ENCODE measurements at places on chromosomes 2 and 18.
A peak's percentile ranks its signal among the peaks of the same experiment; 100 is the strongest.

GRCh38 chr2:59025157-59025757, 784.1 kb upstream of the FANCL start:
- peak; percentile 4 for DNase-seq

- no peak for DNase-seq
Observed at GRCh38 chr2:61359058-61359457, 111.8 kb downstream of the USP34 start.

DNA sequence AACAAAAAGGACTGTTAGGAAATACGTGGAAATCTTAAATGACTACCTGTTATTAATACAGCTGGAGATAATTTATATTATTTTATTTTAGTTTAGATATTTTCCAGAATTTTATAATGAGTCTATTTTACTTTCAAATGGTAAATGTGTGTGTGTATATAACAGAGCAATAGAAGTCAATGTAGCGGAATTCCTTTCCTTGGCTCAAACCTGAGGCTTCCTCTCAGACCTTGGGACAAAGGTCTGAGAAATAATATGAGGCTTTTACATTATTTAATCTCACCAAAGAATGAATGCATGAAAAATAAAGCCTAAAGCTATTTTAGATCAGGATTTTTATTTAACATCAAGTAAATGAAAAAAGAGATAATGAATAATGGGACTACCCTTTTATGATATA, 65.7 kb downstream of the SLC8A1 start:
- DNase-seq: no peak

- DNase-seq: peak; percentile 67
Observed at GRCh38 chr18:76491473-76491775, 3.6 kb downstream of the ZNF516 start.

DNA sequence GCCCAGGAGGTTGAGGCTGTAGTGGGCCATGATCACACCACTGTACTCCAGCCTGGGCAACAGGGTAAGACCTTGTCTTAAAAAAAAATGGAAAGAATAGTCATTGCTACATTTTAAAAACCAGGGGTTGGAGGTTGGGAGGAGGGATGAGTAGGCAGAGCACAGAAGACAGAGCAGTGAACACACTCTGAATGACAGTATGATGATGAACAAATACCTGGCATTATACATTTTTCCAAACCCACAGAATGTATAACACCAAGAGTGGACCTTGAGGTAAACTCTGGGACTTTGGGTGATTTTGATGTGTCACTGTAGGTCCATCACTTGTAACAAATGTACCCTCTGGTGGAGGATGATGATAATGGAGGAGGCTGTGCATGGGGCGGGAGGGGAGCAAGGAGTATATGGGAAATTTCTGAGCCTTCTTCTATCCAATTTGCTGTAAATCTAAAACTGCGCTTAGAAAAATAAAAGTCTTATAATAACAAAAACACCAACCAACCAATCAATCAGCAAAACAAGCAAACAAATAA, 111.4 kb upstream of the PGAP1 start:
- no peak for DNase-seq

GRCh38 chr2:64915510-64915900, 73.7 kb upstream of the SLC1A4 start:
- no peak for DNase-seq

DNA sequence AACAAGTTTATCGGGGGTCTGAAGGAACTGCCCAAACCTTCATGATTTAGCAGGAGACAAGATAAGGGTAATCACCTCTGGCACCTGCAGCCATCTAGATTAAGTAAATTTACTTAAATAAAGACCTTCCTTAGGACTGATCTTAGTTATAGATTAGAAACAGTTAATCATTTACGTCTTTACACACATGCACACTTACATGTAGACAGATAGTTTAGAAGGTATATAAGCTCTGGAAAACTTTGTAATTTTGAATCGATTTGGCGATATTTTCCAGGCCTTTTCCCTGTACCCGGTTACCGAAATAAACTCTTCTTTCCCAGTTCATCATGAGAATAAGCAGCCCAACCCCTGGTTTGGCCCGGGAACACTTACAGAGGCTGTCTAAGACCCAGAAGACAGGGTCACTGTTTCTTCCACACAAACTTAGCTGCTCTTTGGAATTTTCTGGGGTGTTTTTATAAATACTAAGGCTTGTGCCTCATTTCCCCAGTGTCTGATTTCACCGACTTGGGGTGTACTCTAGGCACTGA, 560 bp upstream of the SKA1 start:
- no peak for DNase-seq

DNA sequence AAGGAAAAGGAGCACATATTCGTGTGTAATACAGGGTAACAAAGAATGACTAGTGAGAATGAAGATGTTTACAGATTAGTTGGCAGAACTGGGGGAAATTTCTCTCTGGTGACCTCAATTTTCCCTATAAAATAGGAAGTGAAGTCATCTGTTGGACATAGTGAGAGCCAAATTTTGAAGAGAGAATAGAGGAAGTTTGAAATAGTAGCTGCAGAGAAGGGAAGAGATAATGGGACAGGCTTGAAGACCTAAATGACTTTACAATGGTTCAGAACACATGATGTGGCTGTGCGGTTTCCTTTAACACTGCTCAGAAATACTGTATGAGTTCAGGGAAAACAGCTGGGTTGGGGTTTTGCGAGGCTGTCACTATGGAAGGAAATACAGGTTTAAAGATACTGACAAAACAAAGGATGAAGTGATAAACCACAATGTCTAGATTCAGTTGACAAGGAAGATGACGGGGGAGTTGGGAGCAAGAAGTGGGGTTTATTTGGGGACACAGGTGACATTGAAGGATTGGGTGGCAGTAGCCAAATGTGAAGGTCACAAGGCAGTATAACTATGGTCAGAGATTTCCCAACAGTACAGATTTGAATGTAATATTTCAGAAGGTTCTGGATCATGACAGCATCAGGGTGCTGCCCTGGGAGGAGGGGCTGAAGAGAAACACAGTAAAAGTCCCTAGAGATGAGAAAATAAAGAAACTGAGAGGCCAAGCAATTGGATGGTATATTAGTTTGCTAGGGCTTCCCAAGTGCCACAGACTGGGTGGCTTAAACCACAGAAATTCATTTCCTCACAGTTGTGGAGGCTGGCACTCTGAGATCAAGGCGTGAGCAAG, 82.6 kb upstream of the TANK start:
- peak; percentile 40 for DNase-seq

GRCh38 chr2:238761868-238762267, 86.0 kb upstream of the TWIST2 start:
- no peak for DNase-seq

GRCh38 chr2:161010503-161011015, 149.7 kb upstream of the TANK start:
- no peak for DNase-seq

- no peak for DNase-seq
Observed at GRCh38 chr2:168311261-168311910, 64.0 kb upstream of the STK39 start.

DNA sequence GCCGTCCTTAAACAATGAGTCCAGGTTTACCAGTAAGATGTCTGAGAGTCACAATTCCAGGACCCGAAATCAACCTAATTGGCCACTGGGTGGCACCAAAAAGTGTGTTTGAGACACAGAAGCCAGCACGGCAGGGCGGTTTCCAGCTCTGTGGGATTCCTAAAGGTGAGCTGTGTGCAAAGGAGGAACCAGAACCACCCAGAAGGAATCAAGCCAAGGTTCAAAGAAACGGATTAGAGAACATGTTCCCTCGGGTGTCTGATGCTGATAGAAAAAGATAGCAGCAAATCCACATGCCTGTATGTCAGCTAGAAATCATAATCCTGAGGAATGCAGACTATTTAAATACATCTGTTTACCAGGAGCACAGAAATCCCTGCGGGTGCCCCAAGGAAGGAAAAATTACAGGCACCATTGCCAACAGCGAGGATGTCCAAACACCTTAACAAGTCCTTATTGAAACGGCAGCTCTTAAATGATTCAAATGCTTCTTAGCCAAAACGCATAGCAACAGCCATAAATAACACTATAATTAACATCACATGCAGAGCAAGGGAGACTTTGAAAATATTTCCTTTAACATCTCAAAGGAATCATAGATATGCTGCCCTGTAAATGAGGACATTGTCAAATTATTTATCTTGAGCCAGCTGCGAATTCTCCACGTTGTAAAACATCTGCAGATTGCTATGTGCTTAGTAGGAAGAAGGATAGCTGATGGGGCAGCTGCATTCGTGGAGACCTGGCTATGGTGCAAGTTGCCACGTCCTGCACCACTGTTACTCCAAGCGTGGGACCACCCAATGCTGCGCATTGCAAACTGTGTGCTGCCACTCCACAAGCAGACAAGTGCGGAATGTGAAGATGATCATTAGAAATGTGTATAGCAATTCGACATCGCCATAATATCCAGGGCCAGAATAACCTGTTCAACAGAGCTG, 318.7 kb upstream of the NCKAP5 start:
- DNase-seq: peak; percentile 33

GRCh38 chr2:129806317-129806716, 173.1 kb upstream of the RAB6C start:
- no peak for DNase-seq

- DNase-seq: no peak
Observed at GRCh38 chr18:79819968-79820351, 22.2 kb downstream of the KCNG2 start.

- DNase-seq: no peak
Observed at GRCh38 chr2:74201596-74201995, 3.2 kb downstream of the MTHFD2 start.

GRCh38 chr2:157782057-157782845, 93.9 kb downstream of the ACVR1 start:
- DNase-seq: no peak

DNA sequence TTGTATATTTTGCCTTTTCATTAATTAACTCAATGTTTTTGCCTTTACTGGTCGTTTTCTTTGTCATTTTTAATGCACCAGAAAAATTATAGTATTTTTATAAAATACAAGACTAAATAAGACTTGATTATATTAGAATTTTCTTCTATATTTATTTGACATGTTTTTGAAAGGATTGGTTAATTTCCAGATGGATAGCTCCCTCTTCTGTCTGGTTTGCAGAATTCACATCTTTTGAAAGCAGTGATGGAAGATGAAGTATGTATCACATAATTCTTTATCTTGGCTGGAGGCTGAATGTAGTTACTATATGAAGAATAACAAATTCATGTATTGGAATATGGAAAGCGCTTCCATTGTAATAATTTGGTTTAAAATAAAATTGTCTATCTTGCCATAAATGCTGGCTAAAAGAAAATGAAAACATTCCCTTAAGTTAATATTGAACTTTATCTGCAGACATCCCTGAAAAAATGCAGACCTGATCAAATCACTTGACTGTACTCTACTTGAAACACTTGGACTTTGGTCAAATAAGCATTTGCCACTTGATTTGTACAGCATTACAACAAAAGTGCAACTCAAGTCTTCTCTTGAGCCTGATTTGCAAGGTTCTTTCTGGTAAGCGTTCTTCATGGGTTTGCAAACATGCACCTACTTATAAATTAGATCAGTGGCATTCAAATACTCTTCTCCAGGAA, 86.3 kb upstream of the EFEMP1 start:
- no peak for DNase-seq

GRCh38 chr2:223513771-223514455, 88.2 kb downstream of the SCG2 start:
- DNase-seq: no peak

DNA sequence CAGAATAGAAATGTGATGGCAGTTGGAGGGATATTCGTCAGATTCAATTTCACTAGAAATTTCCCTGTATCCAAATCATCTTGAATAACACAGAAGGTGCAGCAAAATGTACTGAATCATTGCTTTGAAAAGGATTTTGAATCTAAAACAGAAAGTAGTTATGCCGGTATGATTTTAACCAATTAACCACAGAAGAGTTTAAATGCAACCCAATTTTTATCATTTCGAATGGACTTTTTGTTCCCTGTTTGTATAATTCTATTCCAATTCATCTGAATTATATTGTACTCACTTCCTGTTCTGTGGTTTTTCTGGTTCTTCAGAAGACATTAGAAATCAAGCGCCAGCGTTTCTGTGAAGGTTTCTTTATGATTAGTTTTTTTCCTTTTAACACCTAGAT, 190.4 kb downstream of the MYO3B start:
- no peak for DNase-seq

DNA sequence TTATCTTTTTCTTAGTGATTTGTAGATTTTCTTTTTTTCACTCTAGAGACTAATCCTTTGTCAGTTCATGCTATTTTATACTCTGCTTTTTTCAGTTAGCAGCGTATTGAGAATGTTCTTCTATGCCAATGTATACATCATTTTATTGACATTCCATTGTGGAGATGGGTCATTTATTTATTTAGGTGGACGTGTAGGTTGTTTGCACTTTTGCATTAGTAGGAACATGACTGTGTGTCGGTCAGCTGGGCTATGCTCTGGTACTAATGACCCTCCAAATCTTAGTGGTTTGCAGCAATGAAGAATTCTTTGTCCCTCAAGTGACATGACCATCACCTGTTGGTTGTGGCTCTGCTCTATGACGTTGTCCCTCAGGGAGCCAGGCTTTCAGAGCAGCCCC, 33.6 kb downstream of the HPCAL1 start:
- no peak for DNase-seq

- no peak for DNase-seq
Observed at GRCh38 chr2:200340508-200341224, 34.2 kb downstream of the SPATS2L start.

DNA sequence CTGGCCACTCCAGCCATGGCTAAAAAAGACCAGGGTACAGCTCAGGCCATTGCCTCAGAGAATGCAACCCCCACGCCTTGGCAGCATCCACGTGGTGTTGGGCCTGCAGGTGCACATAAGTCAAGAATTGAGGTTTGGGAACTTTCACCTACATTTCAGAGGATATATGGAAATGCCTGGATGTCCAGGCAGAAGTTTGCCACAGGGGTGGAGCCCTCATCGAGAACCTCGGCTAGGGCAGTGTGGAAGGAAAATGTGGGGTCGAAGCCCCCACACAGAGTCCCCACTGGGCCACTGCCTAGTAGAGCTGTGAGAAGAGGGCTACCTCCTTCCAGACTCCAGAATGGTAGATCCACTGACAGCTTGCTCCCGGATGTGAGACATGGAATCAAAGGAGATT, 477.3 kb downstream of the LPIN1 start:
- DNase-seq: no peak
